Retinal pigment epithelial cell (primary cell): ENCODE measurements at places on chromosomes 7 and 10.

GRCh38 chr7:154450451-154450850 is 398.3 kb downstream of the DPP6 start:
- no peak for DNase-seq

- no peak for DNase-seq
These were observed 103.1 kb upstream of the RHOBTB1 start for GRCh38 chr10:61047081-61047480.

DNA sequence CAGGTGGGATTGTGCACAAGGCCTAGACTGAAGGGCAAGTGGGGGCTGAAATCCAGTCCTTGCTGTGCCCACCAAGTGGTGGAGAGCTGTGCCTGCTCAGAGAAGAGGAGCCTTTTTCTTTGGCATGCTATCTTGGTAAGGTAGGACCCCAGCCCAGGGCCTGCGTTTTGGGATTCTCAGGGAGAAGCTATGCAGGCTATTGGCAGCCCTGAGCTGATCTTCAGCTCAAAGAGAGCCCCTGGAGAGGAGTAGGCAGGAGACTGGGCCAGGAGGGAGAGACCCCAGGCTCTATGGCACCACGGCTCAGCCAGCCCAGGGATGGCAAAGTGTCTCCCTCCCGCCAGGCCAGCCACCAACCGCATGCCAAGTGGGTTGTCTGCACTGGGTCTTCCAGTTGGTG is 119.2 kb upstream of the PCBD1 start:
- DNase-seq = no peak

DNA sequence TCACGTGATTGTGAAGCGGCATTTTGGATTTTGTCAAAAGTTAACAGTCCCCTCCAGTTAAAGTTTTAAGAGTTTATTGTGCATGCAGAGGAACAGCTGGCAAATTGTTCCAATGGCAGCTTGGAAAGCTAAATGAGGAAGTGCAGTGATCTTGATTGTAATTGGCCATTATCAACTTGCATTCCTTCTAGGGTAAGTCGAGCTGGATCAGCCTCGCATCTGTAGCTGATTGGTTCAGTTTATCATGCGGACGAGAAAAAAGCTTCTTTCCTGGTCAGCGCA is 566 bp downstream of the ZNF789 start:
- peak; percentile 70 for DNase-seq

GRCh38 chr7:123675181-123675473 is 19.5 kb downstream of the LMOD2 start:
- peak; percentile 17 for DNase-seq

GRCh38 chr7:149381245-149381644 is 79.6 kb downstream of the ZNF777 start:
- no peak for DNase-seq

- DNase-seq = no peak
These were observed 164.1 kb upstream of the HPS1 start for GRCh38 chr10:98610836-98611235.

DNA sequence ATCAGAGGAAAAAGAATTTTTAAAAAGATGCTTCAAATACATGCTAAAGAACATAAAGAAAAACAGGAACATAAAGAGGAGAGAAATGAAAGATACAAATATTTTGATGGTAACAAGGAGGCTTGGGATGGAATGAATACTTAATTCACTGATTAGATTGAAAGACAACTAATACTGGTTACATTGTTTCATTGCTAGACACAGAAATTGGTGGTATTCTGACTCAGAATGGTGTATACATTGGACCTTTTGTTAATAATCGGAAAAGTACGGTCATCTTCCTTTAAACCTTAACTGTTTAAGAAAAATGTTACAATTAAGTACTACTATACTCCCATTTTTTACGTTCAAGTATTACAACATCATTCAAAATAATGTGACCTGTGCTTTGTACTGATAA is 567.5 kb downstream of the PARD3 start:
- DNase-seq = no peak

DNA sequence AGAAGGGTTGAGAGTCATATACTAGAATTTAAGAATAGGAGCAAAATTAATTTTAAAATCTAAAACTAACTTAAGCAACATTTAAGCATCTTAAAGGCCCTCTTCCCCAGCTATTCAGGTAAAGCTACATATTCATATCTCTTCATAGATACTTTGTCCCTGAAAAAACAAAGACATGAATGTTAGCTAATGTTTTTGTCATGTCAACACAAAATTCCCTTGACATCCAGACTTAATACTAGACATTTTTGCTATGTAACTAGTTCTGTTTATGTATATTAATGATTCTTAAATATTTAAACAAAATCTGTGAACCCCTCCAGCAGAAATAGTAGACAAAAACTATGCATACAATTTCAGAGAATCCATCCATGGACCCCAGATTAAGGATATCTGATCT is 43.5 kb downstream of the BAZ1B start:
- DNase-seq = no peak

DNA sequence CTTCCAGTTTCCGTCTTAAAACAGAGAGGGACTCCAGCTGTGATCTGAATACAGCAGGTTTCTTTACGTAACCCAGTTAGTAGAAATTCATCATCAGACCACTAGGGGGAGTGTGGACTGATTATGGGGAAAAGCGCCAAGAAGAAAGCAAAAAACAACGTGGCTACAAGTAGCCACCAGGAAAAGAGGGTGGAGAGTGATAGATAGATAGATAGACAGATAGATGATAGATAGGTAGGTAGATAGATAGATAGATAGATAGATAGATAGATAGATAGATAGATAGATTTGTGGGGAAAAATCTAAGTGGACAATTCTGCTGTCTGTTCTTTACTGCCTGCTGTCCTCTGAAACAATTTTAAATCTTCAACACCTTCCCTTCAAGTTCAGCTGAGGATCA is 12.7 kb upstream of the AKR1B10 start:
- no peak for DNase-seq

GRCh38 chr10:22850541-22850940 is 77.3 kb upstream of the ARMC3 start:
- peak; percentile 43 for DNase-seq

DNA sequence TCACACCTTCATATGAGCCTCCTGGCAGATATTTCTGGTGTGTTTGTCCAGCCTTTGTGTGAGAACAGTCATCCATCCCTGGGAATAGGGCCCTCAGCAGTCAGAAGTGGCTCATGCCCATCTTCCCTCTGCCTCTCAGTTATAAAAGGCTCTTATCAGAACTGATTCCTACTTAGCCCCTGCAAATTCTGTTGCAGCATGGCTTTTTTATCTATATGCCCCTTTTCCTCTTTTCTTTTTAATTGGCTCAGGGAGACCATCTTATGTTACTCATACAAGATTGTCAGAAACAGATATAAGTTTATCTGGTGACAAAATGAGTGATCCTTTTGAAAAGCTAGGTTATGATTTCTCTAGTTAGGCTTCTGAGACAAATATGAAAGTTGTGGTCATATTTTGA is 194.1 kb downstream of the CREB5 start:
- no peak for DNase-seq

- DNase-seq = no peak
These were observed 102.1 kb downstream of the GAD2 start for GRCh38 chr10:26318672-26319071.

- no peak for DNase-seq
These were observed 504.4 kb downstream of the GALNT17 start for GRCh38 chr7:71636329-71636728.

DNA sequence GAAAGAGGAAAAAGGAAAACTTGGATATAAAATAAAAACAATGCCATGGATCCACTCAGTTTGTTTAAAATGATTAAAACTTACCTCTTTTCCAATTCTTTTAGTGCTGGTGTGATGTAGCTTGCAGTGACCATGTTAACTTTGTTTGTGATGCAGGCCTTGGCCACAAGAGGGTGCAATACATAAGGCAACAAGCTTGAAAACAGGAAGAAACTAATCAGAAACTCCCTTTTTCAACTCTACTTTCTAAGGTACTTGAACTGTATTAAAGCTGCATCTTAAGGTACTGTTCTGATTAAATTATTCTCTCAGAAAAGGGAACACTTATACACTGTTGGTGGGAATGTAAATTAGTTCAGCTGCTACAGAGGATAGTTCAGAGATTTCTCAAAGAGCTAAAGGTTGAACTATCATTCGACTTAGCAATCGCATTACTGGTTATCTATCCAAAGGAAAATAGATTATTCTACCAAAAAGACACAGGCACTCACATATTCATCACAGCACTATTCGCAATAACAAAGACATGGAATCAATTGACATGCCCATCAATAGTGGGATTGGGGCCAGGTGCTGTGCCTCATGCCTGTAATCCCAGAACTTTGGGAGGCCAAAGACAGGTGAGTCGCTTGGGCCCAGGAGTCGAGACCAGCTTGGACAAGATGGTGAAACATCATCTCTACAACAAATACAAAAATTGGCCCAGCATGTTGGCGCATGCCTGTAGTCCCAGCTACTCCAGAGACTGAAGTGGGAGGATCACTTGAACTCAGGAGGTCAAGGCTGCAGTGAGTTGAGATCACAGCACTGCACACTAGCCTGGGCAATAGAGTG is 50.9 kb downstream of the AASS start:
- peak; percentile 37 for DNase-seq

- no peak for DNase-seq
These were observed 13.2 kb downstream of the ZNF488 start for GRCh38 chr10:47370878-47371277.

GRCh38 chr10:77504873-77505257 is 132.7 kb downstream of the KCNMA1 start:
- no peak for DNase-seq

GRCh38 chr7:131769241-131769640 is 212.8 kb upstream of the PODXL start:
- no peak for DNase-seq

GRCh38 chr7:75637854-75638593 is 100.7 kb downstream of the HIP1 start:
- no peak for DNase-seq

DNA sequence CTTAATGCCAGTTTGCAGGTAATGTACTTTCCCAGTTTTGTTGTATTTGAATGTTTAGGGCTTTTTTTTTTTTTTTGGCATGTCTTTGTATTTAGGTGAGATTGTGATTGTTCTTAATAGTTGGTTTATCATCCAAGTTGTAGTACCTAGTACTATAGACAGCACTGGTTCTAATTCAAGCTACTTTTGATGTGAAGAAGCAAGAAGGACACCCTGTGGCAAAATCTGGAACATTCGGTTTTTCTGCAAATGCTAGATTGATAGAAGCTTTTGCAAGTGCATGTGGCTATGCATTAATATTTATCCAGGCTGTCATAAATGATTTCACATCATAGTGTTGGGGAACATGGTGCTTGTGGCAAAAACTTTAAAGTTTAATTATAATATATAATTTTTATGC is 248.9 kb downstream of the FOXP2 start:
- DNase-seq = no peak

DNA sequence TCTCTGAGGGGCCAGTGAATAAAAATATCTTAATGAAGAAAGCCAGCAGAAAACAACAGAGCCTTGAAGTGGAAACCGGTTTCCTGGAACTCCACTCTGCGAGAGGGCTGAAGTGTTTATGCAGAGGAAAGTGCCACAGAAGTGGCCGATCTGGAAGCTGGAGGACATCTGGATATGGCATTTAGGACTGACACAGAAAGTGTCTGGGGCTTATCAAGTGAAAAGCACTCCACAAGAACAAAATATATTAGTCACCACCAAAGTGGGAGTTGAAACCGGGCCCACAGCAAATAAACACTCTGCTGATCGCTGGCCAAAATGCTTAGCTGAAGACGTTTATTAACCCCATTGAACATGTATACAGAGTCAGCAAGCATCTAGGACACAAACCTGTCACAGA is 7.8 kb downstream of the NOD1 start:
- no peak for DNase-seq

GRCh38 chr7:93910076-93910994 is 4.0 kb downstream of the GNGT1 start:
- DNase-seq = no peak
